Naive B cell (primary cell): ENCODE measurements at places on chromosomes 12 and 14. TPM values are rescaled to one million over a fixed set of nuclear protein-coding genes. Genes with fewer than 3 reads are reported as not detected.

GRCh38 chr12:115504306-115505290 is 772.9 kb downstream of the MED13L start:
- H3K27me3 ChIP-seq = no peaks in the 10 kb centered on the region
- peaks cover 20% of the 10 kb centered on the region for H3K4me1 ChIP-seq
- H3K27ac ChIP-seq = peak overlapping the region; percentile 75
- peak overlapping the region; percentile 63 for H3K4me3 ChIP-seq
- no peak for DNase-seq

GRCh38 chr14:59275668-59276067 is 87.2 kb downstream of the DAAM1 start:
- DNase-seq = no peak
- no peaks in the 10 kb centered on the region for H3K27me3 ChIP-seq
- peaks cover 18% of the 10 kb centered on the region for H3K4me1 ChIP-seq
- H3K36me3 ChIP-seq = peaks cover 9% of the 10 kb centered on the region
- H3K4me3 ChIP-seq = no peak overlapping the region

GRCh38 chr12:82357845-82358199 is 365 bp downstream of the CCDC59 start:
- H3K4me1 ChIP-seq = peaks cover 55% of the 10 kb centered on the region
- H3K4me3 ChIP-seq = peak overlapping the region; percentile 98
- no peaks in the 10 kb centered on the region for H3K27me3 ChIP-seq
- H3K36me3 ChIP-seq = peaks cover 28% of the 10 kb centered on the region
- no peak for DNase-seq
- H3K27ac ChIP-seq = peak overlapping the region; percentile 100

GRCh38 chr12:32993404-32993803 is 96.8 kb upstream of the PKP2 start:
- H3K4me3 ChIP-seq = no peak overlapping the region
- no peaks in the 10 kb centered on the region for H3K36me3 ChIP-seq
- H3K4me1 ChIP-seq = no peaks in the 10 kb centered on the region
- no peaks in the 10 kb centered on the region for H3K27me3 ChIP-seq
- no peak overlapping the region for H3K27ac ChIP-seq

GRCh38 chr12:27467641-27468040 is 21.1 kb downstream of the SMCO2 start:
- H3K27ac ChIP-seq = no peak overlapping the region
- H3K4me3 ChIP-seq = no peak overlapping the region
- peak; percentile 17 for DNase-seq

The REP15 gene
- polyA plus RNA-seq = not detected

The SLC2A14 gene
- polyA plus RNA-seq = not detected

The LRP1-AS gene
- not detected for polyA plus RNA-seq

DNA sequence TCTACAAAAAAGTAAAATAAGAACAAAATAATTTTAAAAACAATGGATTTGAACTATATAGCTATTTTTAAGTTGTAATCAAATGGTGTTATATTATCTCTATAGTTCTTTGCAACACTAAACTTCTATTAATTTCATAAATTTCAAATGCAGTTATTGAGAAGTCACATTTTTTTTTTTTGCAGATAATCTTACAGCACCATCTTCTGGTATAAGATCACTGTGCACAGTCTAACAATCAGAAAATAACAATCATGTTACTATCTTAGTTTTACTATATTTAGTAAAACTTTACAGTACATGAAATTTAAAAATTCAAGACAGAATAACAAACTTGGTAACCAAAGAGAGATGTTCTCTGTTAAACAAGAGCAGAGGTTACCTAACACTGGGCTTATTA is 40.6 kb downstream of the GXYLT1 start:
- H3K4me3 ChIP-seq = no peak overlapping the region
- no peaks in the 10 kb centered on the region for H3K36me3 ChIP-seq
- H3K27ac ChIP-seq = peak overlapping the region; percentile 77
- DNase-seq = no peak
- no peaks in the 10 kb centered on the region for H3K27me3 ChIP-seq

DNA sequence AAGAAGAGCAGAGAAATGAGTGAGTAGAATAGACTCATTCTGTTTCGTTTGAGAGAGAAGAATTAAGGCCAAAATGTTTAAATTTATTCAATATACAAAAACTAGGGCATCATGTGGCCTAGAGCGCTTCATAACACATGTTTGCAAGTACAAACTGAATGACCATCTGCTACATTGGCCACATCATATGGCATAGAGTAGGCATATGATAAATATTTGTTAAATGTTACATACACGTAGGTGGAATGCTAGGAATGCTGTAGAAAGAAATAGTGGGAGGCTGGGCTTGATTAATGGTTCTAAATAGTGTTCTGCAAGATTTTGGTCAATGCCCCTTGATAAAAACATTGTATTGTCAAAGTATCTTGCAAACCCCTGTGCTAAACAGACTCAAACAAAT is 10.8 kb downstream of the MGP start:
- H3K27ac ChIP-seq = no peak overlapping the region
- DNase-seq = no peak
- H3K4me3 ChIP-seq = no peak overlapping the region

DNA sequence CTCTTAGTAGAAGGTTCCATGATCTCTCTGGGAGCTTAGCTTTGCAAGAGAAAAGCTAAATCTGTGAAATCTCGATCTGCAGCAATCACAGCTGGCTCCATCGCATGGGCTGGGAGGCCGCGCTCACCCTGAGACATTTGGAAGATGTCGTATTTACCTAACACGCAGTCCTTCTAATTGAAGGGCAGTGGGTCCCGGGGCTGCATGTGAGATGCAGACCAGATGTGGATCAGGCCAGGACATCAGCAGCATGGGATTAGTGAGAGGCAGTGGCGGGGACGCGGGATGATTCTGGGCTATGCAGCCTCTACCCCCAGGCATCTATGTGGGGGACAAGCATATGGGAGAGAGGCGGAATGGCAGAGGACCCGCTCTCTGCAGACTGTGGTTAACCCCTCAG is 312.4 kb upstream of the RTL1 start:
- H3K27me3 ChIP-seq = peaks cover 4% of the 10 kb centered on the region
- H3K36me3 ChIP-seq = peaks cover 10% of the 10 kb centered on the region
- no peak overlapping the region for H3K27ac ChIP-seq
- no peaks in the 10 kb centered on the region for H3K4me1 ChIP-seq

DNA sequence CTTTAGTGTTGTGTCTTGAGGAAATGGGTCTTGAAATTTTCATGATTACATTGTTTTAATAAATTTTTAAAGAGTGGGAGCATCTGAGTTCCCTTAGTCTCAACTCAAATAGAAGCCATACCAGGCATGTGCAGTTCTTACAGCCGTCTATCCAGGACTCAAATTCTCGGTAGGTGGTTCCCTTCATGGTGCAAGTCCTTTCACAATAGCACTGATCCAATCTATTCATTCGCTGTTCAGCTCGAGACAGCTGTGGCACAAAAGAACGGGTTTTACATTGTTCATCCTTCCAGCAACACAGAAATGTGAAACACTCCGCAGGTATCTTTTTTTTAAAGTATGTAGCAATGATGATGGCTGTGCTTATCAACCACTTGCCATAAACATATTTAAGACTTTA is 100.2 kb downstream of the NELL2 start:
- H3K4me3 ChIP-seq = no peak overlapping the region
- H3K36me3 ChIP-seq = no peaks in the 10 kb centered on the region
- H3K27ac ChIP-seq = no peak overlapping the region
- DNase-seq = no peak
- H3K4me1 ChIP-seq = peaks cover 1% of the 10 kb centered on the region

The RAD51AP1 gene
- 16.1 TPM for polyA plus RNA-seq

- H3K27ac ChIP-seq = peak overlapping the region; percentile 45
- DNase-seq = no peak
- H3K4me1 ChIP-seq = peaks cover 9% of the 10 kb centered on the region
- H3K4me3 ChIP-seq = peak overlapping the region; percentile 88
- peaks cover 12% of the 10 kb centered on the region for H3K27me3 ChIP-seq
These were observed 3.4 kb downstream of the CKB start for GRCh38 chr14:103519043-103519836.

The WNT1 gene
- not detected for polyA plus RNA-seq

DNA sequence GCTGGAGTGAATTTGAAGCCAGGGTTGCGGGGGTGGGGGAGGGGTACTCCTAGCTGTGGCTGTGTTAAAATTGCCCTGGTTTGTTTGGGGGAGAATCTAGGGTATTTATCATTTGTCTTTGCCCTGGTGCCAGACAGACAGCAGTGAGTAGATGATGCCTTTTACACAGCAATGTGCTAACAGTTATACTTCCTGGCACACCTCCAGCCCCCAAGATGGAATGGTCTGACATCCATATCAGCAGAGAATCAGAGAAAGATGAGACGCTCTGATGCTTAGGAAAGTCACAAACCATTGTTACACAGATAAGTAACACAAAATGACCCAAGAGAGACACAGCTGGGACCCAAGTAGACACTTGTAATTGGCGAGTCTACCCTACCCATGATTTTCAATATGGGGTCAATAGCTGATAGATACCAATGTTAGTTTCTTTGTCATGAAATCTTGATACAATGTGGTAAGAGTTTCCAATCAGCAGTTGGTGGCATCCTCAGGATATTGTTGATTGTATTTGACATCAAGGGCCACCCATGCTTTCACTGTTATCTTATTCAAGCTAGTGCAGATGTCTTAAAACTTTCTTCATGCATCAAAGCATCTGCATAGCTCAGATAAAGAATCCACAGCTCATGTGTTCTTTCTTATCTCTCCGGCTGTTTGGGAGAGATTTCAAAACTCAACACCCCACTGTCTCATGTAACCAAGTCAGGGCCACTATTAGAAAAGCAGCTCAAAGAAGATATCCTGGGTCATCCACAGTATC is 2.6 kb upstream of the PRKAB1 start:
- no peaks in the 10 kb centered on the region for H3K36me3 ChIP-seq
- peaks cover 19% of the 10 kb centered on the region for H3K4me1 ChIP-seq
- H3K4me3 ChIP-seq = no peak overlapping the region
- peaks cover 9% of the 10 kb centered on the region for H3K27me3 ChIP-seq
- H3K27ac ChIP-seq = no peak overlapping the region
- no peak for DNase-seq

The C14orf93 gene
- polyA plus RNA-seq = 9.3 TPM

DNA sequence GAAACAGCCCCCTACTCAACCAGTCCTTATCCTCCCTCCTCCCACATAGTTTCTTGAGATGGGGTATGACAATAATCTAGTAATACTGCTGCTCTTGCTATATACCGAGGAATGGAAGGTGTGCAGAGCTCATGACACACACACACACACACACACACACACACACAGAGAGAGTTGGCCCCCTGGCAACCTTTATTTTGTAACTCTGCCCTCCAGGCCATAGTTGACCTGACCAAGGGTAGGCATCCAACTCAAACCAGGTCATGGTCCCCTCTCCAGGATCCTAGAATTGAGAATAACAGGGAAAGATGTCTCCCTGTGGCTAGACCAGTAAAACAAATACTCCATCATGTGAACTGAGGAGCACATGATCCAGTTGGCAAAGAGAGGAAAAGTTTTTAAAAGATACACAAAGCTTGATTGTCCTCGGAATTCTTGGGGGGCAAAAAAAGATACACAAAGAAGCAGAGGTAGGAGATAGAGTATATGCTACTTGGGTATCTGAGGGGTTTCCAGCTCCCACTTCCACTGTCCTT is 11.3 kb downstream of the ERO1A start:
- peaks cover 21% of the 10 kb centered on the region for H3K4me1 ChIP-seq
- no peak for DNase-seq
- H3K27me3 ChIP-seq = no peaks in the 10 kb centered on the region

The ATF7IP gene
- polyA plus RNA-seq = 334 TPM

DNA sequence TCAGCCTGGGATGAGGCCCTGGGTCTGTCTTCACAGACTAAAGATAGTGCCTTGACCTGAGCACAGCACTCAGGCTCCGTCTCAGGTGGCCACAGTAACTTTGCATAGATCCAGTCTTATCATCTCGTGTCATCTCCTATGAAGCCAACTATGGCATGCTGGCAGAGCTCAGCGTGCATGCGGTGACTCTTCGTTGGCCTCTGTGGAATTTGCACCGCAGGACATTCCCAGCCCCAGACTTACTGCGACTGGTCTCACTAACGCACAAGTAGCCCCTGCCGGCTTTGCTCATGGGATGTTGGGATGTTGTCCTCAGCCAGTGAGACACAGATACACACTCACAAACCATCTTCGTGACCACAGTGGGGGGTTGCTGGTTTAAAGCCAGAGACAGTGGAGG is 199.6 kb downstream of the CHST11 start:
- H3K4me1 ChIP-seq = peaks cover 33% of the 10 kb centered on the region
- peaks cover 7% of the 10 kb centered on the region for H3K36me3 ChIP-seq
- no peak overlapping the region for H3K4me3 ChIP-seq
- DNase-seq = no peak
- no peaks in the 10 kb centered on the region for H3K27me3 ChIP-seq

GRCh38 chr14:63650256-63650952 is 8.7 kb upstream of the WDR89 start:
- H3K36me3 ChIP-seq = no peaks in the 10 kb centered on the region
- peaks cover 6% of the 10 kb centered on the region for H3K4me1 ChIP-seq
- H3K4me3 ChIP-seq = no peak overlapping the region
- H3K27me3 ChIP-seq = no peaks in the 10 kb centered on the region

- no peaks in the 10 kb centered on the region for H3K36me3 ChIP-seq
- H3K27me3 ChIP-seq = no peaks in the 10 kb centered on the region
- no peaks in the 10 kb centered on the region for H3K4me1 ChIP-seq
- no peak for DNase-seq
These were observed 102.0 kb downstream of the SLC6A15 start for GRCh38 chr12:84810611-84811010.

GRCh38 chr12:102533483-102534215 is 53.3 kb upstream of the IGF1 start:
- DNase-seq = no peak
- H3K27me3 ChIP-seq = peaks cover 27% of the 10 kb centered on the region
- H3K36me3 ChIP-seq = no peaks in the 10 kb centered on the region

DNA sequence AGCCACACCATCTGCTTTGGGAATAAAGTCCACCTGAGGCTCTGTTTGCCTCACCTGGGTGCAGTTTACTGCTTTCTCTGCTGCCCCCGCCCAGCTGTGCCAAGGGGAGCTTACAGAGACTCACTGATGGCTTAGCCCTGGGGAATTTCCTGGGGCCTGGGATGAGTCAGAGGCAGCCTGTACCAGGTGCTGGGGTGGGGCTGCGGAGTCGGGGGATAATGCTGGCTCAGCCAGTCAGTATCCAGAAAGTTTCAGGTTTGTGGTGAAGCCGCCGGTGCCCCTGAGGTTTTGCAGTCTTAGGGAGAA is 22.3 kb downstream of the PLEKHG3 start:
- DNase-seq = no peak
- H3K4me1 ChIP-seq = peaks cover 4% of the 10 kb centered on the region
- H3K27me3 ChIP-seq = no peaks in the 10 kb centered on the region
- no peak overlapping the region for H3K4me3 ChIP-seq
- H3K27ac ChIP-seq = no peak overlapping the region

DNA sequence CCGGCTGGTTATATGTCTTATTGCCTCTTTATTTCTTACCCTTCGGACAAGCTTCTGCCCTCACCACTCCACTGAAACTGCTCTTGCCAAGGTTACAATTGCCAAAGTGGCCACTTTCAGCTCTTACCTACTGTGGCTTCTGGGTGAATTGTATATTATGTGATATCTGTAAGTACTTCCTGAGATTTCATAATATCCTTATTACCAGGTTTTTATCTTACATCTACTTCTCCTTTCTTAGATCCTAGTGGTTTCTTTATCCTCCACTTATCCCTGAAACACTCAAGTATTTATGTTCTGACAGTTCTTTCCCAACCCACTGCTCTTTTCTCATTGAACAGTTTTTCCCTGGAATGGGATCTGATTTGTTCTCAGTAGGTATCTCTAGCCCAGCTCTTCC is 10.5 kb downstream of the CELA1 start:
- DNase-seq = no peak
- no peaks in the 10 kb centered on the region for H3K27me3 ChIP-seq
- H3K27ac ChIP-seq = no peak overlapping the region
- no peaks in the 10 kb centered on the region for H3K36me3 ChIP-seq
- peaks cover 7% of the 10 kb centered on the region for H3K4me1 ChIP-seq
- H3K4me3 ChIP-seq = no peak overlapping the region

- DNase-seq = peak; percentile 3
- no peaks in the 10 kb centered on the region for H3K36me3 ChIP-seq
- no peak within 1 kb of the TSS for H3K27ac ChIP-seq
- H3K4me3 ChIP-seq = peak within 1 kb of the TSS; percentile 56
These were observed at the start of the genes LRRIQ1 and TSPAN19 for GRCh38 chr12:85036234-85036707. Gene LRRIQ1 (plus strand): TSS chr12:85036351. CDS start chr12:85038177, 1,826 bp downstream. Gene TSPAN19 (minus strand): TSS chr12:85036277. CDS start chr12:85029946, 6,331 bp downstream.
